Natural killer cell (primary cell): ENCODE measurements at places on chromosomes 6 and 20. TPM values are rescaled to one million over a fixed set of nuclear protein-coding genes. Genes with fewer than 3 reads are reported as not detected.

The PNISR gene
- total RNA-seq = 289 TPM

The ABHD16B gene
- total RNA-seq = not detected

The DEFB132 gene
- not detected for total RNA-seq

The DDX43 gene
- total RNA-seq = 1.2 TPM

The SEL1L2 gene
- total RNA-seq = not detected

The RAET1L gene
- not detected for total RNA-seq

The OR2H1 gene
- total RNA-seq = not detected

The CGAS gene
- total RNA-seq = 16.6 TPM

The MOG gene
- total RNA-seq = not detected

The RAB44 gene
- 0.09 TPM for total RNA-seq

The SNPH gene
- total RNA-seq = 3.1 TPM

The CDYL gene
- total RNA-seq = 83.8 TPM

The NCOA6 gene
- 37.0 TPM for total RNA-seq

The CRISP2 gene
- total RNA-seq = not detected
